ENCODE measurements at places on chromosomes 1 and 21. TPM values are rescaled to one million over a fixed set of nuclear protein-coding genes. Genes with fewer than 3 reads are reported as not detected.

Gene ELAVL4
- total RNA-seq, result not detected

Gene TMEM240
- 2.7 TPM for total RNA-seq

Gene KCNK1
- total RNA-seq, result not detected

Gene GREM2
- total RNA-seq, result not detected

Gene EPHB2
- 0.53 TPM for total RNA-seq

Gene INSRR
- not detected for total RNA-seq

Gene EFNA1
- not detected for total RNA-seq

Gene FCRL1
- total RNA-seq, result 98.3 TPM

Gene LCE2C
- total RNA-seq, result not detected

Gene LHX8
- total RNA-seq, result not detected

Gene ZBTB18
- 12.2 TPM for total RNA-seq

Gene ASAP3
- 18.0 TPM for total RNA-seq

GRCh38 chr1:164479242-164479641, 79.7 kb upstream of the PBX1 start:
- DNase-seq, result no peak

- no peak for DNase-seq
These were observed 6.2 kb upstream of the CENPS start for GRCh38 chr1:10424034-10424433.

DNA sequence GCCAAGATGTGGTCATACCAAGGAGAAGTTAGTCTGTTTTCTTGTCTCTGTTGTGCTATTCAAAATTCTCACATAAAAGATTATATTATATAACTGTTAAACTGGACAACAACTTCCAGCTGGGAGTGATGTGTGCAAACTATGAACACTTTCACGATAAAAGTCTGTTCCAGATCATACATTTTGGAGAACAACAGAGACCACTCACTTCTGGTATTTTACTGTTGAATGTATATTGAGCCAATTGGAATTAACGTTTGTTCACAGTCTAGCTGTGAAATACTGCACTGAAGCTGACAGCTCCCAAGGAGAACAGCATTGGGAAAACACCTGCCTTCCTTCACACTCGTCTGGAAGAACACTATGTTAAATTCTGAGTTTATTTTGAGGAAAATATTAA, 860 bp upstream of the SHCBP1L start:
- DNase-seq, result no peak

DNA sequence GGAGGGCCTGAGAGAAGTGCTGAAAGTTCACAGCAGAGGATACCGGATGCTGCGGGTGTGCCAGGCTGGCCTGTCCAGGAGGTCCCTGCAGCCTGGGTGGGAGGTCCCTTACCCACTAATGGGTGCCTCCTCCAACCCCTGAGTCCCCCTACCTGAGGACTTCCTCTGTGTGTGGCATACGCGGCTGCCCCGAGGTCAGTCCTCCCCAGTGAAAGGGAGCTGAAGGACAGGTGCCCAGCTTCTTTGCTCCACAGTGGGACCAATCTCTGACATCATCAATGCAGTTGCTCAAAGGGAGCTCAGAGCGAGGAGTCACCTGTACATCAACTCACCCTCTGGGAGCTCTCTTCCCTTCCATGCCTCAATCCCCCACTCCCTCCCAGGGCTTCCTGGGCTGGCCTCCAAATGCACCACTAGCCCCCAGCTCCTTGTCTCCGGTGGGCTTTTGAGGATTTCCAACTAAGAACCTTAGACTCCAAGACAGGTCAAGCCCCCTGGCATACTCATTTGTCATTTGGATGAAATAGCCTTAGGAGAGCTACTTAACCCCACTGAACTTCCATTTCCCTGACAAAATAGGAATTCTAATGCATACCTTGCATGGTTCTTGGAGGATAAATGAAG, 53.9 kb downstream of the PDE9A start:
- DNase-seq, result no peak

DNA sequence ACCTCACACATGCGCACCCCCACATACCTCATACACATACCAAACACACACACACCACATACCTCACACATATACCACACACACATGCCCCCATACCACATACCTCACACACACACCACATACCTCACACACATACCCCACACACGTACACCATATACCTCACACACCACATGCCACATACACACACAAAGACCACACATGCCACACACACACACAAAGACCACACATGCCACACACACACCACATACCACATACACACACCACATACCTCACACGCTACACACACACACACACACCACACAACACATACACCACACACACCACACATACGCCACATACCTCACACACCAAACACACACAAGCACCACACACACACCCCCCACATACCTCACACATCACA, 30.0 kb downstream of the HIVEP3 start:
- DNase-seq, result no peak

GRCh38 chr1:227364657-227365056, 46.4 kb upstream of the CDC42BPA start:
- DNase-seq, result no peak

DNA sequence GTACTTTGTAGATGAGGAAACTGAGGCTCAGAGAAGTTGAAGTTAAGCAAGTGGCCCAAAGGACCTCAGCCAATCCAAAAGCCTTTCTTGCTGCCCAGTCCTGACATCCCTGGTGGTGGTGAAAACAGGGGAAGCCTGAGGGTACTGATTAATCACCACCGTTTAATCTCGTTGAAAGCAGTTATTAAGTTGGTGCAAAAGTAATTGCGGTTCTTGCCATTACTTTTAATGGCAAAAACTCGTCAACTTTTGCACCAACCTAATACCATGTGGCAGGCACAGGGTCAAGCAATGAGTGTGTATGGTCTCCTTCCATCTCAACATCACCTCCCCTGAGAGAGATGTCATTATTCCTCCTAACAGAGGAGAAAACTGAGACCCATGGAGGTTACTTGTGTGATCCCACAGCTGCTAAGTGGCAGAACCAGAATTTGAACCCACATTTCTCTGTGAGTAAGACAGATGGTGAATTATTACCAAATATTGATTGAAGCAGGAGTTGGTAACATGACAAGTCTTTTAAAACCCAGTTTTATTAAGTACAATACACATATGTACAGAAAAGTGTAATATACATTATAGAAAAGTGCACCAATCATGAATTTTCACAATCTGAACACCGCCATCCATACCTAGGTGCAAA, 39.4 kb upstream of the GRHL3 start:
- DNase-seq, result no peak

DNA sequence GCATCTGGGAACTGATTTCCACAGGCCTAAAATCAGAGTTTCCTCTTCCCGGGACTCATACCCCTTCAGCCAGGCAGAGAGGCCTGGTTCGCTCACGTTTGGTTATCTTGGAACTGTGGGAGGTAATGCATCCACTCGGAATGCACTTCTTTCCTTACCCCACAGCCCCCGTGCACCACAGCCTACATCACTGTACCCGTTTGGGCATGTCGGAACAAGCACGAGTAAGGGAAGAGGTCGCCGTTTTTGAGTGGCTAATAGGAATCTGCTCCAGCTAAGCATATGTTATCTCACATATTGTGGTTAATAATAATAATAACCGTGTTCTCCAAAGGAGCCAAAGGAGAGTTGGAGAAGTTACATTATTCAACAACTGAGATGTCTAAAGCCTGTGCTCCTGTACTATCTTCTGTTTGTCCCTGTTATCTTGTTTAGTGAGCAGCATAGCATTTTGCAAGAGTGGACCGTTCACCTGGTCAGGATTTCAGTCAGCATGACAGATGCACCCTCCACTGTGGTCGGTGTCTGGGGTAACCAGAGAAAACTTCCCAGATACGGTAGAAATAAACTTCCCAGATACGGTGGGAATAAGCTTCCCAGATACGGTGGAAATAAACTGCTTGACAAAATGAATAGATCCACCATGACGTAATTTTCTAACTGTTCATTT, 198.6 kb downstream of the SDCCAG8 start:
- no peak for DNase-seq

DNA sequence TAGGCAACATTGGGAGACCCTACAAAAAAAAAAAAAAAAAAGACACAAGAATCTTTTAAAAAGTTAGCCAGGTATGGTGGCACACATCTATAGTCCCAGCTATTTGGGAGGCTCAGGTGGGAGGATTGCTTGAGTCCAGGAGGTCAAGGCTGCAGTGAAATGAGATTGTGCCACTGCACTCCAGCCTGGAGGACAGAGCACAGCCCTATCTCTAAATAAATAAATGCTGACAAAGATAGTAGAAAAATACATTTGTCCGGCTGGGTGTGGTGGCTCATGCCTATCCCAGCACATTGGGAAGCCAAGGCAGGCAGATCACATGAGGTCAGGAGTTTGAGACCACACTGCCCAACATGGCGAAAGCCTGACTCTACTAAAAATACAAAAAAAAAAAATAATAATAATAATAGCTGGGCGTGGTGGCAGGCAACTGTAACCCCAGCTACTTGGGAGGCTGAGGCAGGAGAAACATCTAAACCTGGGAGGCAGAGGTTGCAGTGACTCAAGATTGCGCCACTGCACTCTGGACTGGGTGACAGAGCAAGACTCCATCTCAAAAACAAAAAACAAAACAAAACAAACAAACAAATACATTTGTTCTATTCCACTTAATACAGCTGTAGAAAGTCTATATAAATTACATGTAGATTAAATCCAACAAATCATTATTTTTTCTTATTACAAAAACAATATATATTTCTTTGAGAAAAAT, 48.5 kb downstream of the PHACTR4 start:
- no peak for DNase-seq

DNA sequence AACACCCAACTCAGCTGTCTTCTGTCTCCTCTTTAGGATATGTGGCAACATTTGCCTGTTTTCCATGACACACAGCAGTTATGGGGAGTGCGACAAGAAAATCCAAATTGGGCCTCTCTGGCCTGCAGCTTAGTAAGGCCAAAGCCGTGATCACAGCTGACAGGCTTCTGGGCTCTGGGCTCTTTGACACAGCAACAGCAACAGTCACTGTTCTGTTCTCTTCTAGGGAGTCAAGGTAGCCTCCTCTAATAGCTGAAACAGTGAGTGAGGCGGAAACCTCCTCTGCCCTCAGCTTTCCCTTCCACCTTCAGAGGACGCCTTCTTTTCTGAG, 19.0 kb downstream of the CLCA1 start:
- DNase-seq, result no peak

- peak; percentile 25 for DNase-seq
These were observed 1.4 kb downstream of the DENND1B start for GRCh38 chr1:197773856-197774255.

- no peak for DNase-seq
These were observed 419.5 kb upstream of the DEPDC1 start for GRCh38 chr1:68916221-68916902.

GRCh38 chr1:9244501-9245229, 10.1 kb downstream of the H6PD start:
- no peak for DNase-seq

DNA sequence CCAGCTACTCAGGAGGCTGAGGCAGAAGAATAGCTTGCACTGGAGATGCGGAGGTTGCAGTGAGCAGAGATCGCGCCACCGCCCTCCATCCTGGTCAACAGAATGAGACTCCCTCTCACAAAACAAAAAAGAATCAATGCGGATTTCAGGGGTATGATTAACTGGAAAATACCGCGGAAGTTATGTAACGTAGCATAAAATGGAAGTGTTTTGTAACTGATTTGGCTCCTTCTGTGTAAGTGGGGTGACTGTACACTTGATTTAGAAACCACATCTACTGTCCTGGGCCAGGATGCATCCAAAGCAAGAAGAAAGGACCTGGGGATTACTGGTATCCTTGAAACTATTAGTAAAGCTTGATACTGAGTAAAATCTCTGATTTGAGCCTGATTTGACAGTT, 3.1 kb upstream of the VAMP4 start:
- no peak for DNase-seq

- DNase-seq, result no peak
These were observed 588.8 kb downstream of the NEGR1 start for GRCh38 chr1:71693581-71693980.

DNA sequence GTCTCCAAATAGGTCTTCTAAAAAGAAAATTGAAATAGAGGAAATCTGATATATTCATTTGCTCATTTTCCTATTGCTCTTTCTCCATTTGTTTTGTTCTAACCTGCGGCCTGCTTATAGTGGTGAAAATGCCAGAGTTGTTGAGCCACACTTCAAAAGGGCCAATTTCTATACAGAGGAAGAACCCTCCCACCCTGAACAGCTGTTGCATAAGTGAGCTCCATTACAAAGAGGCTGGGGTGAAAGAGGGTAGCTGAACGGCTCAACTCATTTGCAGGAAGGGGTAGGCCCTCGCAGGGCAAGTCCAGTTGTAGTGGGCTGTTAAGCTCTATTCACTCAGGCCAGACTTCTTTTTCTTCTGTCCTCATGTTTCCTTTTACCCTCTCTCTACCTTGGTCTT, 8.8 kb downstream of the ADCY10 start:
- no peak for DNase-seq

DNA sequence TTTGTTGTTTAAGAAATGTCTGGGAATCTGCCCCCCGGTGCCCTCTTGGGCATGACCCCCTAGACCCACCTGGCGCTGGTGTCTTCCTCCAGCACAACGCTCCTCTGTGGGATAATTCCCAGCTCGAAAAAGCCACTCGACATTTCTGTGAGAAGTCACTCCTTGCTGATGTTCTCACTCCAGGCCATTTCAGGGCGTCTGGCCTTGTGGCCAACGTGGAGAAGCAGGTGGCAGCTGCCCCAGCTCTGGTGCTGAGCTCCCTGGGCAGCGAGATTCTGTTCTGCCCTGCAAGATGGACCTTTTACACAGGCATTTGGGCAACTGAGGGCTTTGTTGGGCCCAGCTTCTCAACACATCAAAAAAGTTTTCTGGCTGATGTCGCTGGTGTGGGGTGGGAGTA, 147.7 kb upstream of the WNT4 start:
- DNase-seq, result no peak

- peak; percentile 15 for DNase-seq
These were observed 87.2 kb downstream of the MRPL37 start for GRCh38 chr1:54287176-54287650.

GRCh38 chr1:80436851-80437250, 1363.9 kb upstream of the ADGRL2 start:
- no peak for DNase-seq

DNA sequence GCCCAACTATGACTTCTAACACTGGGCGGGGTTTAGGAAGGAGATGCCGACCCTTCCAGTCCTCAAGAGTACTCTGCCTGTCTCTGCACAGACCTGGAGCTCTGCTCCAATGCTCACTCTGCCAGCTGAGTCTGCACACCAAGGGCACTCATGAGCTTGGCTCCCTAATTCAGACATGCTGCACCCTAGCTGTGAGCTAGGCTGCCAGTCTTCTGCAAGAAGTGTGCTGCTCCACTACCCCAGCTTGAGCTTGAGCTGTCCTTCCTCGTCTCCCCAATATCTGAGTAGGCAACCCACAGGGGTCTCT, 13.2 kb downstream of the TP53BP2 start:
- peak; percentile 22 for DNase-seq

GRCh38 chr1:201489643-201490261, 17.2 kb downstream of the CSRP1 start:
- no peak for DNase-seq

- no peak for DNase-seq
These were observed 430.8 kb upstream of the C1orf87 start for GRCh38 chr1:60504206-60504840.

DNA sequence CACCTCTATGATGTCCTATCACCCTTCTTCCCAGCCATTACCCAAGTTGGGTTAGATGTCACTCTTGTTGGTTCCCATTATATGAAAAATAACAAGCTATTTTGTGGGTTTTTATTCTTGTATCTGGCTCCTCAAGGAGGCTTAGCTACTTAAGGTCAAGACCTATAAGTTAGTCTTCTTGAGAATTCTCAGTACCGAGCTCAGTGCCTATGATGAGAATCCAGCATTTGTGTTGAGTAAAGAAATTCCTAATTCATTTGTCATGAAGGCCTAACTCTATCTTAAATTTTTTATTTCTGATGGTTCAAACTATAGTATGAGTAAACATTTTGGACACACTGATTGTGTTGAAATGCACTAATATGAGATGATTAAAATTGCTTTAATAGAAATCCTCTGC, 15.9 kb downstream of the NUF2 start:
- no peak for DNase-seq

All from OCI-LY7 (cell line).